Fibroblast of villous mesenchyme (primary cell): ENCODE measurements at places on chromosomes 1 and 21. TPM values are rescaled to one million over a fixed set of nuclear protein-coding genes. Genes with fewer than 3 reads are reported as not detected.

Gene FCGR3A
- not detected in 2 replicates for total RNA-seq

Gene DNM3
- 1.9 and 2.2 TPM in 2 replicates for total RNA-seq

DNA sequence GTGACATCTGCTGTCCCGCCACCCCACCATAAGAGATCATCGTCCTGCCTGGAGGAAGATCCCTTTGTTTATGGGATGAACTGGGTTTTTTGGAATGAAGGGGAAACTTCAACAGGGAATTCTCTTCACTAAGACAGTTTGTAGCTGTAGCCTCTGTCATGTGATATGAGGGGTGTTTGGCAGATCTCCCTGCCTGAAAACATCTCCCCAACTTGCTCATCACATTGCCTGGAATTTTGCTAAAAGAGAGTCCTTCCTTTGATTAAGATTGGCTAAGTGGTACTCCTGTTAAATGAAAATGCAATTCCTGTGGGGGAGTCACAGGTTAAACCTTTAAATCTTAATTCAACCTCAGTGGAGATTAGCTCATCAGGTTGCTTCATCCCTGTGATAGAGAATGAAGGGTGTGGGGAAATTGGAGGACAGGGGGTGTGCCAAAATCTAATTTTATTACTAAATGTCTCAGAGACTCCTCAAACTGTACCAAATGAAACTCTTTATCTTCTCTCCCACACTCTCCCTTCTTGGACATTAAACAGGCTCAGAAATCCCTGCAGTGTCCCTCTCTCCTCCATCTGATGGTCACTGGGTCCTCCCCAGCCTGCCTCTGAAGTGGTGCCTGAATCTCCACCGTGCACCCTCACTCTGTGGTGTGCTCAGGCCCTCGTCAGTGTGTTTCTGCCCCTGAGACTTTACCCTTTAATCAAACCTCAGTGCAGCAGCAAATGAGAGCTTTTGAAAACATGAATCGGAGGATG is 54.8 kb downstream of the IER5 start:
- no peak for DNase-seq

GRCh38 chr21:34020983-34021553 is 52.3 kb upstream of the MRPS6 start:
- DNase-seq, result no peak

Gene CD58
- 9.7 and 13.8 TPM in 2 replicates for total RNA-seq
